ENCODE measurements at places on chromosomes 4 and X. TPM values are rescaled to one million over a fixed set of nuclear protein-coding genes. Genes with fewer than 3 reads are reported as not detected.

The PDZD4 gene
- 3.7 TPM for polyA plus RNA-seq

The SH3D19 gene
- polyA plus RNA-seq, result 3.8 TPM

The LRRC66 gene
- polyA plus RNA-seq, result 0.09 TPM

The TNIP3 gene
- 0.26 TPM for polyA plus RNA-seq

The GABRB1 gene
- not detected for polyA plus RNA-seq

DNA sequence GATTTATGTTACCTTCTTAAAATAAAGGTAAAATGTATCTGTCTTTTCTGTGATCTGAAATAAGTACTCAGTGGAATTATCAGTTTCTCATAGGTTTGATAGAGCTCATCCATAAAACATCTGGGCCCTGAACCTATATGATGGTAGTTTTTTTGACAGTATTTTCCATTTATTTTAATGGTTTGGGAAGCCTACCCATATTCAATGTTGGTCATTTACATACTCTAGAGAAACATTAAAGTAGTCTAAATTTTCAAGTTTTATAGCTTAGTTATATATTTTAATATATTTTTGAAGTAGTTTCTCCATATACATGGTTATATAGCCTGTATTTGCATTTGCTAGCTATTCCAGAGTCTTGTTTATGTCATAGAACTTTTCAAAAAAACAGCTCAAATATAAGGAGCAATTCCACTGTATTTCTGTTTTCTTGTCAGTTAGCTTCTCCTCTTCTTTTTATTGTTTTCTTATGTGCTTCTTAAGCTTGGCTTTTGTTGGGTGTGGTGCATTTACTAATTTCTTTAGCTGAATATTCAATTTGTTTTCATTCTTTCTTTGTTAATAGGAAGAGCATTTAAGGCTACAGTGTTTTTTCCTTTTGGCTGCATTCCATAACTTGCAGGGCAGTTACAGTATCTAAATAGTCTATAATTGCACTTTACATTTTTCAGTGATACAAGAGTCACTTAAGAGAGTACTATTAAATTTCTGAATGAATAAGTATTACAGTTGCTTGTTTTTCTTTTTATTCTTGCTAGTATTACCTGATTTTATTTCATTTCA lies 181.4 kb downstream of the DKK2 start:
- no peak for DNase-seq

- no peak for DNase-seq
Observed at GRCh38 chr4:187666697-187667494, 328.7 kb upstream of the ZFP42 start.

GRCh38 chr4:140049849-140050637 lies 103.9 kb downstream of the MAML3 start:
- DNase-seq, result no peak

GRCh38 chrX:18471296-18471695 lies 45.9 kb downstream of the CDKL5 start:
- no peak for DNase-seq

DNA sequence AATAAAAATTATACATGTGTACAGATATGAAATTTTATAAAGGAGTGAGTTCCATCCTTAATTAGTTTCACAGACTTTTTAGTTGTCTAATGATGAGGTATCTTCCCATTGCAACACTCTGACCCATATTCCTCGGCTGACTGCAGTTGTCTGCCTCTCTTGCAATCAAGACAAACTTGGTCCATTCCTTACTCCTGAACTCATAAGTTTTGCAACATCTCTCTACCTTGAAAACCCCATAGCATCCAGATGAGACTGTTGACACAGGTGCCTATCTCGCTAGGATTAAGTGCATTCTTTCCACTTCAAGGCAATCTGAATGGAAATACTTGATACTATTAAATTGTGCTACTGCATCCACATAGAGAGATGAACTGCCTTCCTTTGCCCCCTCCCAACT lies 2.3 kb downstream of the XKRX start:
- DNase-seq, result no peak

DNA sequence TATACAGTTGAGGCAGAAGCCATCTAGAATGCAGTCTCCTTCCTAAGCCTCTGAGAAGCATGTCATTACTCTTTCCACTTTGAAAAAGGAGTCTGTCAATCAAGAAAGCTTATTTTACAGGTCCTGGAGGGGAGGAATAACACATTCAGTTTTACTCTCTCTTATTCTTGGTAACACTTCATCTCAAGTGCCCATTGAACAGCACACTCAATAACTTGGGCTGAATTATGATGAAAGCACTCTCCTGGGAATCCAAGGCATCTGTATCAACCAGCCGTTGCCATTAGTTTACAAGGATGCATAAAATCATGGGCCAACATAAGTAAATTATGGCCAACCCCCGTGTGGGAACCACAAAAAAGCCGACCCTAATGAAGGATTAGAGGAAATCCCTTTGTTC lies 282.4 kb downstream of the C4orf33 start:
- no peak for DNase-seq

- DNase-seq, result no peak
Observed at GRCh38 chr4:184747034-184747830, 13.3 kb upstream of the CENPU start.

DNA sequence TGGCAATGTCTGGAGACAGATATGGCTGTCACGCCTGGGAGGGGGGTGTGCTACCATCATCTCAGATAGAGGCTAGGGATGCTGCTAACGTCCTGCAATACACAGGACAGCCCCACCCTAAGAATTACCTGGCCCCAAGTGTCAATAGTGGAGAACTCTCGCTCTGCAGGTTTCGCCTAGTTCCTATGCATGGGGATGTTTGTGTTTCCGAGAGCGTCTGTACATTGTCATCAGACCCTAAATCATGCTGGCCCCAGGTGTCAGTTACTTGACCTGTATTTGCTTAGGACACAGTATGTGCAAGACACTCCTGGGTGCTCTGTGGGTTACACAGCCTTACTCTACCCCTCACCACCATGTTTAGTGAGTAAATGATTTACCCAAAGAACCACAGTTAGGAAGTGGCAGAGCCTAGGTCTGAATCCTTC lies 90.8 kb downstream of the AFF1 start:
- no peak for DNase-seq

- DNase-seq, result no peak
Observed at GRCh38 chr4:67483868-67484602, 61.3 kb downstream of the CENPC start.

GRCh38 chr4:73679836-73680235 lies 59.6 kb upstream of the RASSF6 start:
- DNase-seq, result no peak

DNA sequence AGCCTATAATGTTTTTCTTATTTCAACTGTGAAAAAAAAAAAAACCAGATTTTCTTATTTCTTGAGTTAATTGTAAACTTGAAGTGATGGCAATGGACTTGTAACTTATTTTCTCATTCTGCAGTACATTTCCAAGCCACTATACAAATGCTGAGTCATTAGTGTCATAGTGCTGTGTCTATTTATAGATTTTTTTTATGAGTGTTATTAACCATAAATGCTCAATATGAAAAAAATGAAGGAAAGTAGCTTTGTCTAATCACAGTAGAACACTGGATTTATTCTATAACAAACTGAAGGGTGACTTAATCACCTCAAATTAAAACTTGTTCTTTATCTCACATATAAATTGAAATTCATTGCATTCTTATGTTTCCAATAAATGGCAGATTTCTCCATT lies 718.6 kb downstream of the CCSER1 start:
- DNase-seq, result no peak

DNA sequence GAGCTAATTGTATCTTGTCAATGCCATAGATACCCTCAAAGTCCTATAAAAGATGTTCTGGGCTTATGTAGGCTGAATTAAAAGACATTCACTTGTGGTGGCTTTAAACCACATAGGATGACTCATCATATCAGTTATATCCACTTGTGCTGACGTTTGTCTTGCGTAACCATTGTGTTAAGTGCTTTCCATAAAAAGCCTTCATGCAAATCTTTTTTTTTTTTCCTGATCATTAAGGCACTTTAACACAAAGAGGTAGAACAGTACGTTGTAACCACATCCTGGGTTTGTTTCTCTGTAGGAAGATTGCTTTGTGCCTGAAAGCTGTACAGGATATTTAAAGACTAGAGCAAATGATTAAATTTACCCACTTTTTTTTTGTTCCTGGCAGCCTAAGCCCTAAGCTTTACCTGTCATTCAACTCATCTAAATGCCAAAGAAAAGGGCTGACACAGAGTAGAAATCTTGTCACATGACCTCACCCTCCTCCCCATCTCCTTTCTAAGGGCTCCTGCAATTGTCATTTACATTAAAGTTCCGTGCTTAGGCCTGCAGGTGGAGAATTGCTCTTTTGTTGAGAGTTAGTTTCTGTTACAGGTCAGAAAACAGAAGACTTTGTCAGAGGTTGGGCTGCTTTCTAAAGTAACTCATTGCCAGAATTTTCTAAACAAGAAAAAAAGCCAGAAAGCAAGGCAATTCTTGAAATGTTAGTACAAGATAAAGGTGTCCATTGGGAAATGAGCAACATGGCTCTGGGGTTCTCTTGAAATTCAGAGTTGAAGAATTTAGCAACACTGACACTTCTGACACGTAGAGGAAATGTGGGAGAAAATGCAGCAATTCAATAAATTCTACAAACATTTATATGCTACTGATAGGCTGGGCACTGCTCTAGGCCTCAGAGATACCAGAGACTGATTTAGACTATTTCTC lies 555.6 kb downstream of the PPARGC1A start:
- no peak for DNase-seq

- no peak for DNase-seq
Observed at GRCh38 chr4:87060957-87061356, 126.1 kb downstream of the AFF1 start.
